ENCODE measurements at places on chromosomes 5 and 9. TPM values are rescaled to one million over a fixed set of nuclear protein-coding genes. Genes with fewer than 3 reads are reported as not detected.

DNA sequence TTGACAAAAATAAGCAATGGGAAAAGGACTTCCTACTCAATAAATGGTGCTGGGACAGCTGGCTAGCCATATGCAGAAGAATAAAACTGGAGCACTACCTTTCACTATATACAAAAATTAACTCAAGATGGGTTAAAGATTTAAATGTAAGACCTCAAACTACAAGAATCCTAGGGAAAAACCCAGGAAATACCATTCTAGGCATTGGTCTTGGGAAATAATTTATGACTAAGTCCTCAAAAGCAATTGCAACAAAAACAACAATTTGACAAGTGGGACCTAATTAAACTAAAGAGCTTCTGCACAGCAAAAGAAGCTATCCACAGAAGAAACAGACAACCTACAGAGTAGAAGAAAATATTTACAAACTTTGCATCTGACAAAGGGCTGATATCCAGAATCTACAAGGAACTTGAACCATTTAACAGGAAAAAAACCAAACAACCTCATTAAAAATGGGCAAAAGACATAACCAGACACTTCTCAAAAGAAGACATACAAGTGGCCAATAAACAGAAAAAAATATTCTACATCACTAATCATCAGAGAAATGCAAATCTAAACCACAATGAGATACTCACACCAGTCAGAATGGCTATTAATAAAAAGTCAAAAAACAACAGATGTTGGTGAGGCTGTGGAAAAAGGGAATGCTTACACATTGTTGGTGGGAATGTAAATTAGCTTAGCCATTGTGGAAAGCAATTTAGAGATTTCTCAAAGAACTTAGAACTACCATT, 75.2 kb upstream of the CPEB4 start:
- peak; percentile 45 for DNase-seq

The RGS7BP gene
- total RNA-seq: not detected

DNA sequence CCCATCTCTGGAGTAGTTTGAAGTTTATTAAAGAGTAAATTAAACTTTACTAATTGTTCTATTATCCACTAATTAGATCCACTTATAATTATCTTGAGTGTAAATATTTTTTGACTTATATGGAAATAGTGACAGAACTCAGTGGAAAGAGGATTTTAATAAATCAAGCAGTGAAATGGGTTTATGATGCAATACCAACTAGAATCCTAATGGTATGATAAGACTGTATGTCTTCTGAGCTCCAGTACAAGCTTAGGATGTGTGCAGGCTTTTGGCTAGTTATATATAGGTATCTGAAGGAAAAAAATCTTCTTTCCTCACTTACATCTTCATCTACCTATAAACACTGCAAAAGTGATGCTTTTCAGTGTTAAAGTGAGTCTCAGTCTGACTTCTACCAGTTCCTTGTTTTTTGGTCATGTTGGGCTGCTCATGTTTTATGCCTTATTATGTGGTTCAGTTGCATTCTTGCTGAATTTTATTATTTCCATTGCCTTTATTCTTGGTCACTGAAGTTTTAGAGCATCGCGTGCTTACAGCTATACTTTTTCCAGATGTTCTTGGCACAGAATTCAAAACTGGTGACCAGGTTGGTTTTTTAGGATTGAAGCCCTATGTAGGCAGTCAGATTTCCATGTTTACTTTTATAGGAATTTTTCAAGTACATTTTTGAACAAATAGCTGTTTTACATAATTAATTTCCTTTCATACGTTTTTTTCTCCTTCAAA, 30.5 kb downstream of the XRCC4 start:
- DNase-seq: no peak

DNA sequence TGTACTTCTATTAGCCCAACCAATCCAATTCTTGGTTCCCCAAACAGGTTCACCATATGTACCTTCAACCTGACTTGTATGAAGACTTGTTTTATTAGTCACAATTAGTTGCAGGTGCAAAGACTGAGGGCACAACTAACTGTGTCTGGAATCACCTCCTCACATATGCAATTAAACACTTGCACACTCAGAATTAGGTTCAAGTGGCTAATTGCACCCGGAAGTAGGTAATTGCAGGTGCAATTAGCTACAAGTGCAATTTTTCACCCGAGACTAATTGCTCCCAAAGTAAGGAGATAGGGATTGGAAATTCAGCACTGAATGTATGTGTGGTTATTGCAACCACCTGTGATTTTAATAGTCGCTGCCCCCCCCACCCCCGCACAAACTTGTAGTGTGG, 338.9 kb downstream of the ZSWIM6 start:
- DNase-seq: no peak

GRCh38 chr9:1979741-1980367, 35.3 kb upstream of the SMARCA2 start:
- DNase-seq: peak; percentile 80

DNA sequence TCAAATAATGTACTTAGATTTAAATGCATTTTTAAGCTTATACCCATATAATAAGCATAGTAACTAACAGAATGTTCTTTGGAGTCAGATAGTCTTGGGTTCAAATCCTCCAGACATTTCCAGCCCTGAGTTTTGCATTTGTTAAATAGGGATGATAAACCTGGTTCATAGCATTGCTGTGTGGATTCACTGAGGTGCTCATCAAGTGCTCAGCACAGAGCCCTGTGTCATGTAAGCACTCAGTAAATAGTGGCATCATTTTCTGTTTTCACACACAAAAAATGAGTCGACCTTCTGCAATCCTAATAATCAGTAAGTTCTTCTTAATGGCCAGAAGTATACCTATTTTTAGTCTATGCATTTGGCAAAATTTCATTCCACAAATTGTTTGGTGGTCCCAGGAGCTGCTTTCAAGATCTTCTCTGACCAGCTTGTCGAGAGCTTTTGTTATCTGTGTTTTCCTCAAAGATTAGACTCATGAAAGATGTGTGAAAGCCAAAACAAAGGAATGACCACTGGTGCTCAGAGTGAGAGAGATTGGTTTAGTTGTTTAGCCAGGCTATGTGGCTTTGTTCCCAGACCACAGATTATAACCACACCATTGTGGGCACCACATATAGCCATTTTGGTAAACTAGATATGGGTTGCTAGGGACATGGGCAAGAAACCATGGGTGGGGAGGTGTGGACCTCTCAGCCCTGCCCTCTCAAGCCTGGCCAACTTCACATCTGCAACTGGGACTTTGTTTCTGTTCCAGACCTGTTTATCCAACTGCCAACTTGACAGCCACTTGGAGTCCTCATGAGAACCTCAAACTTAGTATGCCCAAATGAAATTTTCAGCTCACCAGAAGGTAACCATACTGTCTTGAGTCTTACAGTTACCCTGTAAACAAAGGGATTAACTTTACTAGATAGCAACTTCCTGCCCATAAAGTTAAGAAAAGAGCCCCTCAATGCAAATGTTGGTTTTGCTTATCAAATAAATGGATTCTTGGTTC, 45.0 kb downstream of the DOCK8 start:
- DNase-seq: no peak

The OTULINL gene
- 0.79 TPM for total RNA-seq

- no peak for DNase-seq
Observed at GRCh38 chr9:90847971-90848370, 46.4 kb downstream of the SYK start.

The TPM2 gene
- total RNA-seq: 57.7 TPM

DNA sequence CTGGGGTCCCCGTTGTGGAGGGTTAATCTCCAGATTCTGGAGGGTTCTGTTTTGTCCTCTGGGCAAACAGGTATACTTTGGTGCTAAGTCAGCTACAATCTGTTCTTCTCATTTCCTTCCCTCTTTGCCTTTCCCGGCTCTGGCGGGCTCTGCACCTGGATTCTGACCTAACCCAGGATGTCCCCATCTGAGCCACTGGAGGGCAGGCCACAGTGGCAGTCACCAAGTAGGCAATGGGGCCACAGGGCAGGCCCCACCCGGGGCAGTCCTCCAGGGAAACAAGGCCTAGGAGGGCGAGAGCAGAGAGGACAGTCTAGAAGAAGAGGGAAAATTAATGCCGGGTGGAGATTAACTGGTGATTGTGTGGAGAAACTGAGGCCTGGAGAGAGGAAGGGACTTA, 40.4 kb upstream of the HRH2 start:
- no peak for DNase-seq

DNA sequence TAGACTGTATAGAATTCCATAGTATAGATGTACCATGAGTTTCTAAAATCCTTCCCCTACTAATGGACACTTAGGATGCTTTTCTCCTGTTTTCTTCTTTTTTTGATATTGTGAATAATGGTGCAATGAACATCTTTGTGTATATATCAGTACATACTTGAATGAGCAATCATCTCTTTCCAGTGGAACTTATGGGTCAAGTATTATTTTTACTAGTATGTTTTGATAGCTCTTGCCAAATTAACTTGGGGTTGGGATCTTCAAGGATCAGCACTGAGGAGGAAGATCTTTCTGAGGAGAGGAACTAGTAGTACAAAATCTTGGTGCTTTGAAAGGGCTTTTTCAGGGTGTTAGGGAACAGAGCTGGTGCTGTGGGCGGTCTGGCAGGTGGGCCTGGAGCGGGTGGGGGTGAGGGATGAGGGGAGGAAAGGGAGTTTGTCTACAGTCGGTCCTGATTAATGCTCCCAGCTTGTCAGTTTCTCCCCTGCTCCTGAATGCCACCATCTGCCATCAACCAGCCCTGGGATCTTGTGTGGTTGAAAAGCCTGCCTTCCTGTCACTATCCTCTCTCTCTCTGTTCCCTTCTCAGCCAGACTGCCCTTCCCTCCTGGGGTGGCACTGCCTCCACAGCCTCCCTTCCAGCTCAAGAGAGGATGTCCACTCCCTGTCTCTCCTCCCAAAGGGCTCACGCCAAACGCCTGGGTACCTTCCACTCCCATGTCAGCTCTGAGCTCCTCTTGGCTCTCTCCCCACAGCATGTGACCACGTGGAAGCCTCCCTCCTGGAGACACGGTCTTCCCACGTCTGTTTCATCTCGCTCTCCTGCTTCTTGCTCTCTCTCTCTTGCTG, 185.9 kb downstream of the DAB2IP start:
- no peak for DNase-seq

- peak; percentile 7 for DNase-seq
Observed at GRCh38 chr5:26192486-26192885, 845.9 kb downstream of the CDH9 start.

- DNase-seq: peak; percentile 95
Observed at GRCh38 chr5:143985832-143986515, 174.0 kb downstream of the HMHB1 start.

The CAMK4 gene
- not detected for total RNA-seq

The SLC6A7 gene
- total RNA-seq: not detected

DNA sequence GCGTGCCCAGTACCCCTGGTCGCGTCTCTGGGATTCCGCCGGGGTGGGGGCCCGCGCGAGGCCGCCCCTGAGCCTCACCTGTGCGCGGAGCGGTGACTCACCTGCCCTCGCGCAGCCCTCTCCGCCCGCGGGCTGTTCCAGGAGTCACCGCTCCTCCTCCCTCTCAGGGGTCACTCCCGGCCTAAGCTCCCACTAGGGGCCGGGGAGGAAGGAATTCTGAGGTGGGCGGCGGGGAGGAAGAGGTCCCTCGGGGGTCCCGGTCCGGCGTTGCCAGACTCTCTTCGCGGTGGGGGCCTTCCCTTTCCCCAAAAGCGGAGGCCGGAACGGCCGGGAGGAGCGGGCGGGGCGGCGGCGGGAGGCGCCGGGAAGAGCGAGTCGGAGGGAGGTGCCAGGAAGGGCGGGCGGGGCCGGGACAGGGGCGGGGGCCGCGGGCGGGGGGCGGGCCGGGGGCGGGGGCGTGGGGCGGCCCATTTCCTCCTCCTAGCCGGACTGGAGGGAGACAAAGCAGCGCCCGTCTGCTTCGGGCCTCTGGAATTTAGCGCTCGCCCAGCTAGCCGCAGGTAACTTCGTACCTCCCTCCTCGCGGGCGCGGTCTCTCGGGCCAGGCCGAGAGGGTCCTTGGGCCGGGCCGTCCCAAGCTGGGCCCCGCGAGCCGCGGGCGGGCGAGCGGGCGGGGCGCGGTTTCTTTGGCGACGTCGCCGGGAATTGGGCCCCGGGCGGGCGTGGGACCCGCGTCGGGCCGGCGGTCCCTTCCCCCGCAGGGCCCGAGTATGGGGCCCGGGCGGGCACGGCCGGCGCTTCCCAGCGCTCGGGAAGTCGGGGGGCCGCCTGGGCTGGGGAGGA, at the start of gene CTNNA1:
Gene CTNNA1 (plus strand): TSS at position 475 of the 843 bp plus-strand sequence. CDS start 28,500 bp downstream, outside the sequence.
- DNase-seq: peak; percentile 61

GRCh38 chr5:154189256-154189818, 1.2 kb upstream of the GALNT10 start:
- DNase-seq: no peak

The NUTM2G gene
- not detected for total RNA-seq

GRCh38 chr5:174148721-174149120, 103.2 kb downstream of the NSG2 start:
- DNase-seq: no peak

The PCDHGA11 gene
- total RNA-seq: 3.2 TPM

The UBE2QL1 gene
- not detected for total RNA-seq

- no peak for DNase-seq
Observed at GRCh38 chr9:82454509-82455190, 466.1 kb downstream of the SPATA31D1 start.

DNA sequence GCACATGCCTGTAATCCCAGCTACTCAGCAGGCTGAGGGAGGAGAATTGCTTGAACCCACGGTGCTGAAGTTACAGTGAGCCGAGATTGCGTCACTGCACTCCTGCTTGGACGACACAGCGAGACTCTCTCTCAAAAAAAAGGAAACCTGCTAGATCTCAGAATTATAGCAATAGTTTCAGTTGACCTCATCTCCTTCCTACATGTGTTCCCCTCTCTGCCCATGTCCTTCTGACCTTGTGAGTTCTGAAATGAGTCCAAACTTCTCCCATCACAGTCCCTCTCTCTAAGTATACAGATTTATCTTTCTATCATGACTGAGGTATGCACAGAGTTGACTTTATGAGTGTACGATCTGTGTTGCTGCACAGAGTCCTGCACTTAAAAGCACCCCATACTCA, 44.6 kb upstream of the SHOC1 start:
- DNase-seq: no peak

DNA sequence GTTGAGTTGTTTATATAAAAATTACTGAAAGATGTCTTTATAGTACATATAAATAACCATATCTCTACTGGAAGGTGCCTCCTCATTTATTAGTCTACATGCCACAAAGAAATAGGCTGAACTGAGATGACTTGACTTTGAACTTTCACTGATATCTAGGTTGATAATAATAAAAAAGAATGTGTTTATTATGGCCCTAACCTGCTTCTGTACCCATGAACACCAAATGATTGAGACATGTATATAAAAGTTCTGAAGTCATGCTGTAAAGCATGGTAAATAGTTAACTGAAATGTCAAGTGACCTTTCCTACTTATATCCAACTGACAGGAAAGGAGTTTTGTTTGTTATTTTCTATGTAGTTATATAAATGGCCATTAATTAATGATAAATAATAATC, 33.2 kb upstream of the GRAMD2B start:
- DNase-seq: no peak

GRCh38 chr9:115914291-115914690, 239.3 kb upstream of the PAPPA start:
- DNase-seq: no peak

The PPIC gene
- total RNA-seq: 45.0 TPM

DNA sequence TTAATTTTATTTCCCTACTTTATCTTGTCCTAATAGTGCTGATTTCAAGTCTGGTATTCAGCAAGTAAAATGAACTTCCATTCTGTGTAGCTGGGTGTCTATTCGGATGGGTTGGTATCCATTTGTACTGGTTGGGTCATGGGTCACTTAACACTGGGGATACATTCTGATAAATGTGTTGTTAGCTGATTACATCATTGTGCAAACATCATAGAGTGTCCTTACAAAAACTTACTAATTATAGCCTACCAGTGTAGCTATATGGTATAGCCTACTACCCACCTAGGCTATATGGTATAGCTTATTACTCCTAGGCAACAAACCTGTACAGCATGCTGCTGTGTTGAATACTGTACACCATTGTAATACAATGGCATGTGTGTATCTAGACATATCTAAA, 1373.7 kb upstream of the DMAC1 start:
- no peak for DNase-seq

GRCh38 chr5:169071-169727, 22.1 kb upstream of the LRRC14B start:
- DNase-seq: no peak

Measured in bronchial epithelial cell (primary cell).